ENCODE measurements at places on chromosomes 2 and 18.

GRCh38 chr2:230875347-230876315 lies 10.9 kb downstream of the ITM2C start:
- DNase-seq, result no peak

DNA sequence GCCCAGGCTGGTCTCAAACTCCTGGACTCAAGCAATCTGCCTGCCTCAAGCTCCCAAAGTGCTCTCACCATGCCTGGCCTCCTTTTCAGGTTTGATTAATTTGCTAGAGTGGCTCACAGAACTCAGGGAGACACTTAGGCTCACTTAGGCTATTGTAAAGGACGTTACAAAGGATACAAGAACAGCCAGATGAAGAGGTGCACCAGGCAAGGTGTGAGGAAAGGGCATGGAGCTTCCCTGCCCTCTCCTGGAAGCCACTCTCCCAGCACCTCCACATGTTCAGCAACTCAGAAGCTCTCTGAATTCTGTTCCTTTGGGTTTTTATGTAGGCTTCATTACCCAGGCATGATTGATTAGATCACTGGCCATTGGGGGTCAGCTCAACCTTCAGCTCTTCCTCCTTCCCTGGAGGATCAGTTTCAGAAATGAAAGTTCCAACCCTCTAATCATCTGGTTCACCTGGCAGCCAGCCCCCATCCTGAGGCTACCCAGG lies 78.7 kb upstream of the RGPD5 start:
- no peak for DNase-seq

DNA sequence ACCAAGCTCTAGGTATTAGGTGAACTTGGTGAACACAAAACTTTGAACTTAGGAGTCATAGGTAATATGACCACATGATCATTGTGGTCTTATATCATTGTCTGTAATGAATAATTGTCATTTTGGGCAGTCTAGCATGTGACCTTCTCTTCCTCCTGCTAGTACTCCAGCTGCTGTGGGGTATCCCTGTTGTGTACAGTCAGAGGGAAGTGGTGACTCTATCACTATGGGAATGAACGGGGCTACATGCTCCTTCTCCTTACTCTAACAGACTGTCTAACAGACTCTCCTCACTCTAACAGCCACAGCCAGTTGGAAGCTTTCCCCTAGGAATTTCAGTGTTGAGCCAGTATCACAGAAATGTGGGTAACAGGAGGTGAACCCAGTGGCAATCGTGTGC lies 68.2 kb upstream of the NEDD4L start:
- DNase-seq, result no peak

GRCh38 chr2:181678861-181679543 lies 1.3 kb downstream of the NEUROD1 start:
- no peak for DNase-seq

GRCh38 chr2:222774941-222775340 lies 85.9 kb upstream of the ACSL3 start:
- DNase-seq, result no peak

DNA sequence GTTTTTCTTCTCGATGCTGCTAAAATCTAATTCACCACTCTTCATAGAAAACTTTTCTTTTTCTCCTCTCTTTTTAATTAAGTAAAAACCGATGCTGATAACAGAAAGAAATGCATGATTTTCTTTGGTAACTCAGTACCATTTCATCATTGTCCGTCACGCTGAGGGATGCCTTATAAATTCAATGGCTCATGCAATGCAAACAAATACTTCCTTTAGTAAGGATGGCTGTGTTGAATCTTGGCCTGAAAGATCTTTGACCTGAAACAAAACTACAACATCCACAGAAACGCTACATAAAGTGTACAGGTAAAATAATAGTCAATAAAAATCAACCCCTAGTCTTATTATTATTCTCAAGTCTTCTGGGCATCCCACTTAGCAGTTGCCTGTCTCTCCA lies 261.4 kb downstream of the SLC8A1 start:
- no peak for DNase-seq

- peak; percentile 2 for DNase-seq
Observed at GRCh38 chr18:62033207-62033606, 140.4 kb upstream of the RNF152 start.

DNA sequence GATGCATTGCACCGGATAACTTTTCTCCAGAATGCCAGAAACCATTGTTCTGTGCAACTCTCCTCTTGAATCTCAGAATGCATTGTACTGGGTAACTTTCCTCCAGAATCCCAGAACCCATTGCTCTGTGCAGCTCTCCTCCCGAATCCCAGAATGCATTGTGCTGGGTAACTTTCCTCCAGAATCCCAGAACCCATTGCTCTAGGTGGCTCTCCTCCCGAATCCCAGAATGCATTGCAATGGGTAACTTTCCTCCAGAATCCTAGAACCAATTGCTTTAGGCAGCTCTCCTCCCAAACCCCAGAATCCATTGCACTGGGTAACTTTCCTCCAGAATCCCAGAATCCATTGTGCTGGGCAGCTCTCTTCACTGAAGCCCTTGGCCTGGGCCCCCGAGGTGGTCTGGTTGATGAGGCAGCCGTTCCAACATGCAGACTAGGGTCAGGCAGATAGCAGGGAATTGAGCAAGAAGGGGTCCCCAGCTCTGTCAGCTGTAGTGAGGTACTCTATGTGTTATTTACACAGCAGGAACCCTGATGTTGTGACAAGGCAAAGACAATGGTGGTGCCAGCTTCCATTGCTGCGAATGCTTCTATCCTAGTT lies 9.4 kb downstream of the FOSL2 start:
- DNase-seq, result no peak

DNA sequence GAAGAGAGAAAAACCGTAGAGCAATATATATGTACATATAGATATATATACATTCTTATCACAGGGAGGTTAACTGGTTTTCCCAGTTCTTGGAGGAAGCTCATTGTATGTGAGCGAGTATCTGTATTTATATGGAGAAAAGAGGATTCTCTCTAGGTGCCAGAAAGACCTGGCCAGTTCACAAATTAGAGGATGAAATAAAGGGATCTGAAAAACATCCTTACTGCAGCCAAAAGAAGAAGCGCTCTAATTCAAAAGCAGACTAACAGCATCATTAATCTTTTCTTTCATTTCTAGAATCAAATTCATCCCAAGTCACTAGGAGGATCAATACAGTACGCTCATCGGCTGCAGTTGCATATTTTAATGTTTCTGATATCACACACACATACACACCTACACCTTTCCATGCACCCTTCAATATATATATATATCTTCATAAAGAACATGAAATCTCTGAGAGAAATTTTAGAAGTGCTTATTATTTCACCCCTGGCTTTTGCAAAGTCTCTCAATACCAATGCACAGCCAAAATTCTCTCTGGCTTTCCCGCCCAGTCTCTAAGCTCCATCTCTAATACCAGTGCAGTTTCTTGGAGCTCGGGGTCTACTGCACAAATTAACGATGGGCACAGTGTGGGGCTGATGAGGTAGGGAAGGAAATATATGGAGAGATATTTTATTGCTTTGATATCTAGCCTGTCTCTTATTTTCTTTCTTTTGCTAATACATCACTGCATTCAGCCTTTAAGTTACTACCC lies 731 bp downstream of the NRXN1 start:
- no peak for DNase-seq

- DNase-seq, result no peak
Observed at GRCh38 chr18:7729868-7730267, 162.8 kb downstream of the PTPRM start.

DNA sequence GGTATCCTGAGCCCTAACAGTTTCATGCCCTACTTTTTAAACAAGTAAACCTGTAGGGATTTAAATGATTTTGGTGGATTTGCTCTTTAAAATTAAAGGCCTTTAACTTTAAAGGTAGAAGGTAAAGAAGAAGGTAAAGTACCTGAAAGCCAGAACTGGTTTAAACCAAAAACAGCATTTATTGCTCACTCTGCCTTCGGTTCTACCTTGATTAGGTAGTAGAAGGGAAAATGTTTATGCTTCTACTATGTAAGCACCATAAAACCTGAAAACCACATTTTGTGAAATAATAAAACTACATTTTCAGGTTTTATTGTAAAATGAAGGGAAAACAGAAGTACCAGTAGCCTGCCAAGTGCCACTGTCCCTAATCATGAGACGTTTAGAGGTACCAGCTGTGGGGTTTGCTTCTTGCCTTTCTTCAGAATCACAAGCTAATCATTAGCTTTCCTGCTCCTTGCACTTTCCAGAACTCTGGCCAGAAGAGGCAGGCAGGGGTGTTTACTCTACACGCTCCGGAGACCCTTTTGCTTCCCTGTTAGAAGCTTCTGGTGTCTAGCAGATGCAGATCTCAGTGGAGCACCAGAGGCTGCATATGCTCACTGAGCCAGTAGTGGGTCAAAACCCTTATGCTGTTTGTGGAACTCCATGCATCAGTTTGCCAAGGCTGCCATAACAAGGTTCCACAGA lies 33.3 kb downstream of the RPIA start:
- DNase-seq, result no peak

GRCh38 chr2:148402786-148403185 lies 241.8 kb upstream of the EPC2 start:
- no peak for DNase-seq

GRCh38 chr2:200943527-200944105 lies 19.8 kb downstream of the ORC2 start:
- DNase-seq, result no peak

DNA sequence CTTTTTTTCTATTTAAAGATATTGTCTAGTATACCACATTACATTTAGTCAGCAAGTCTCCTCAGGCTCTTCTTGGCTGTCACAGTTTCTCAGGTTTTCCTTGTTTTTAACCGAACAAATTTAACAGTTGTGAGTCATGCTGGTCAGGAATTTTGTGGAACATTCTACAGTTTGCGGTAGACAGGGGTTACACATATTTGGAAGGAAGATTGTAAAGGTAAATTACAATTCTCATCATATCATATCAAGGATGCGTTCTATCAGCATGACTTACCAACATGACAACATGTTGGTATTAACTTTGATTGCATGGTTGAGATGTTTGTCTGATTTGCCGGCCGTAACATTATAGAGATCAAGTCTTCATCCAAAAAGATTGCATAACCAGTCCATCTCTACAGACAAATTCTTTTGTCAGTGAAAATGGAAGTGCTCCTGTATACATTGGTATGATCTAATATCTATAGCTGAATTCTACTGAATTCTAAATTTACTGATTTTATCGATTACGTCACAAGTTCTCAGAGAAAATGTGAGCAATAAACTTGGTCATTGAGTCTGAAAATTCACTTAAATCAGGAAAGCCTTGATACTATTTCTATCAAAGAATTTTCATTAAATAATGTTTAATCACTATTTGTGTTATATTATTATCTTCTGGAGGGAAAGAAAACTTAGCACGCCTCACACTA lies 664.4 kb upstream of the SLC8A1 start:
- no peak for DNase-seq

GRCh38 chr2:148568597-148568996 lies 76.0 kb upstream of the EPC2 start:
- DNase-seq, result peak; percentile 26

- no peak for DNase-seq
Observed at GRCh38 chr2:200496696-200497095, 13.2 kb downstream of the KCTD18 start.

DNA sequence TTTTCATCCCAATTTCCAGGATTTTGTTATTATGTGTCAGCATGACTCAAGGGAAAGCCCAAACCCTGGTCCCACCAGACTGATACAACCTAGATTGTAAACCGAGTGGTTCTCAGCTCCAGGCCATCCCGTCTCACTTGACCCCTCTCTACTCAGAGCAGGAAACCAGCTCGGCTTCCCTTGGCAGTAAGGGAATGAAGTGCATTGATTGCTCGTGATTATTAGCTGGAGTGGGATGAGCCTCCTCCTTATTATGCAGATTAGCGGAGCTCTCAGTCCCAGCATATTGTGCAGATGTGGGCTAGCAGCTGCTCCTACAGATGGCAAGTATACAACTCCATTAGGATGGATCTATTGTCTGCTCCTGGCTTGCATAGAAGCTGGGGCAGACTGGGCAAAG lies 167.6 kb downstream of the LNPK start:
- DNase-seq, result no peak

All from CD4-positive, alpha-beta T cell treated with Interleukin-6 at 100 ng/mL for 8 hours (primary cell).